Right lobe of liver (tissue), 6 donors: ENCODE measurements at places on chromosomes 3 and 15. TPM values are rescaled to one million over a fixed set of nuclear protein-coding genes. Genes with fewer than 3 reads are reported as not detected.

Gene SPESP1
- total RNA-seq, result 1.4 TPM

Gene ADGRG7
- total RNA-seq, result 6.0 TPM

Gene CLDN18
- total RNA-seq, result not detected

Gene STRIT1
- not detected for total RNA-seq

Gene TP63
- total RNA-seq, result 0.55 TPM

Gene SCG5
- 18.3 TPM for total RNA-seq

Gene SLC28A2
- total RNA-seq, result 0.04 TPM

Gene FANCI
- 2.9 TPM for total RNA-seq

Gene PGBD4
- 0.98 TPM for total RNA-seq

Gene C3orf33
- 1.3 TPM for total RNA-seq

DNA sequence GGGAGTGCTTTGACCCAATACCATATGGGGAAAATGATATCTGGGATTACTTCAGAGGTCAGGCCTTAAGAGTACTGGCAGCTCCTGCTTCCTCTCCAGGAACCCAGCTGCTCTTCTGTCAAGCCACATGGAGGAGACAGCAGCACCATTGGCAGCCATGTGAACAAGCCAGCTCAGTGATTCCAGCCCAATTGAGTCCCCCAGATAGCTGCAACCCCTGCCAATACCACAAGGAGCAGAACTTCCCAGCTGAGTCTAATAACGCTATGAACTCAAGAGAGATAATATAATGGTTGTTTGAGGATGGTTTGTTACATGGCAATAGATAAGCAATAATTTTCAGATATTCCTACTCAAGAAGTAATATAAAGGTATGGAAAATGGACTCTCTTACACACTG, 126.8 kb upstream of the CPNE4 start:
- DNase-seq, result no peak

DNA sequence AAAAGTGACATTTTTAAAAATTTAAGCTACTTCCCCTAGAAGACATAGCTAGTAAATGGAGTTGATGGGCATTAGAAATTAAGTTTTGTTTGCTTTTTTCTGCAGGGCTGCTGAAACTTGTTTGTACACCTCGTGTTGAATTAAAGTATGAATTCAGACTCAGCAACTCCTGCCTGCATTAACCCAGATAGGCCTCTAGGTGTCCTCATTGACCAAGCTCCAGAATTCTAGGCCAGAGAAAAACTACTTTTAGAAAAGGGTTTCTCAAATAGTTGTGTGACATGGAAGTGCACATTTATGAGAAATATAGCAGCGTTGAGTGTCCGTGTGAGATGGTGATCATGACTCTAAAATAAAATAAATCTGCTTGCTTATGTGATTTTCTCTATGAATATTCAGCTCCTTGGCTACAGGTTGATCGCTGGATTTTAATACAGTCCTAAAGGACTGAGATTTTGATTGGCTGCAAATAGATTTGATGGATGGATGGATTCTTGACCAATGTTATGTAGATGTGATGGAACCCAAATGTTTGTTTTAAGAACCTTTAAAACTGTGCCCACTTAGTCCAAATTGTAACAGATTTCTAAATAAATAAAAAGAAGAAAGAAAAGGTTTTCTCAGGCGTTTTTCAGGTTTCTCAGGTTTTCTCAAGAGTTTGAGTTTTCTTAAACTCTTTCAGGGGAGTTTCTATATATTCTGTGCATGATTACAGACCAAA, 39.4 kb upstream of the LMOD3 start:
- DNase-seq, result no peak

DNA sequence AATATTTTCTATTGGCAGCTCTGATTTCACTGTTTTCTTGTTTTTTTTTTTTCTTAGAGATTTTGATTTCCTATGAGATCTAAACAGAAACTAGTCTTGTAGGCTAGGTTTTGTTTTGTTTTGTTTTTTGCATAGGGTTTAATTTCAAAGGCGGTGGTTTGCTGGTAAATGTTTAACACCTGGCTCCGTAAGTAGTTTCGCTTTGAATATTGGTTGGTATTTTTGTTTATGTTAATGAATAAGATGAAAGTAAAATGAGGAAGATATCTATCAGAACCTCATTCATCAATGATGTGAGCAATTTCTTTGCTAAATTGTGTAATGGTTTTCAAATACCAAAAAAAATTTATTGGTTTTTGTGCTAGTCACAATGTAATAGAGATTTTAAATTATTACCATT, 39.7 kb upstream of the TM4SF1 start:
- no peak for DNase-seq

- DNase-seq, result no peak
These were observed 197.5 kb upstream of the NR2E3 start for GRCh38 chr15:71612869-71613268.

DNA sequence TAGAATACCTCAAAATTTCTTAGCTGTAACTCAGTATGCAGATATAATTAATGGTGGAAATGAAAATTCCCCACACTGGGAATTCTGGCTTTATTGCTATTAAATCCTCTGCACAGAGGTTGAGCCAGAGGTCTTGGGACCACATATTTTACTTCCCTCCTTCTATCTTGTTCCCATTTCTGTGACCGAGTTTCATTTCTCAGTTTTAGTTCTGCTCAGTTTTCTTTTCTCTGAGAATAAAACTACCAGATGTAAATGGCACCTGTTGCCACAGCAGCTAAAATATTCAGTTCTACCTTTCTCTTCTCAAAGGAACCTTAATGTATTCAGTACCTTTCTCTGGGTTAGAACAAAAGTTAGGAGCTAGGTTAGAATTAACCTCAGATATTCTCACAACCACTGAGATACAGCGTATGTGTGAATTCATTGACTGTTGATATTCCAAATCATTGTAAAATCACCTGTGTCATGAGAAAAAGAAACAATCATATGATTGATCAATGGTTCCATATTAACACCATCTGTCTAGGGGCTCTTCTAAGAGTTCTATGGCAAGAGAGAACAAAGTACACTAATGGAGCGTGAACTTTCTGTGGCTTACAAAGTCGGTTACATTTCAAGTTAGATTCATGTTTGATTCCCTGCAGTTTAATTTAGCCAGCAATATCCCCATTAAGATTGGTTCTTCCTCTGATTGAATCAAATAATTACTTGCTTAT, 374.1 kb downstream of the EFHB start:
- no peak for DNase-seq

GRCh38 chr3:76991165-76991564, 48.7 kb upstream of the ROBO2 start:
- DNase-seq, result no peak

GRCh38 chr3:184944241-184944640, 132.3 kb downstream of the VPS8 start:
- DNase-seq, result no peak

GRCh38 chr3:186511245-186511644, 32.9 kb downstream of the CRYGS start:
- no peak for DNase-seq

- no peak for DNase-seq
These were observed 2.9 kb downstream of the PIAS1 start for GRCh38 chr15:68057034-68057433.

- DNase-seq, result no peak
These were observed 34.3 kb downstream of the ASTE1 start for GRCh38 chr3:130992344-130992743.

- no peak for DNase-seq
These were observed 86.6 kb downstream of the CHRD start for GRCh38 chr3:184466413-184466960.

GRCh38 chr15:48940508-48940907, 23.2 kb downstream of the SHC4 start:
- no peak for DNase-seq

GRCh38 chr3:188497021-188497420, 343.1 kb downstream of the LPP start:
- no peak for DNase-seq

- no peak for DNase-seq
These were observed 38.4 kb downstream of the NDUFB4 start for GRCh38 chr3:120634539-120634938.

DNA sequence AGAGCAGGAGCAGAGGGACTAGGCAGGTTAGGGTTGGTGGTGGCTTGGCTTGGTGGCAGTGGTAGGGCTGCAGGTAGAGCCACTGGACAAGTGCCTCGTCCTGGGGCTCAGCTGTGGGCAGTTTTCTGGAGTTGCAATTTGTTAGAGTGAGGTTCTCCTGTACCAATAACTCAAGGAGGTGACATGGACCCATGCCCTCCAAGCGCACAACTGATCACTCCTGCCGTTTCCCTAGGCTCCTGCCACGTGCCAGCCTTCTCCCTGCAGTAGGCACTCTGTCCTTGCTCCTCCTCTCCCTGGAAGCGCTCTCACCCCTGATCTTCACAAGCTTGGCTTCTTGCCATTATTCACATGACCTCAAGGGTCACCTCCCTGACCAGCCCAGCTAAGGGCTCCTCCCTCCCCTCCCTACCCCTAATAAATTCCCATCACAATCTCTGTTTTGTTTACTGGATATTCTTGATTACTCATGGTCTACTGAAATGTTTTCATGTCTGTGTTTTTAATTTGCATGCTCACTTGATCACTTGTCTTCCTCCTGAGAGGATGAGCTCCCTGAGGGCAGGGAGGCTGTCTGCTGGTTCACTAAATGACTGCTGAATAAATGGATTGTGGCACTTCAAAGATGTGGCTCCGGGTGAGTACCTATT, 3.3 kb downstream of the WNT7A start:
- DNase-seq, result no peak

DNA sequence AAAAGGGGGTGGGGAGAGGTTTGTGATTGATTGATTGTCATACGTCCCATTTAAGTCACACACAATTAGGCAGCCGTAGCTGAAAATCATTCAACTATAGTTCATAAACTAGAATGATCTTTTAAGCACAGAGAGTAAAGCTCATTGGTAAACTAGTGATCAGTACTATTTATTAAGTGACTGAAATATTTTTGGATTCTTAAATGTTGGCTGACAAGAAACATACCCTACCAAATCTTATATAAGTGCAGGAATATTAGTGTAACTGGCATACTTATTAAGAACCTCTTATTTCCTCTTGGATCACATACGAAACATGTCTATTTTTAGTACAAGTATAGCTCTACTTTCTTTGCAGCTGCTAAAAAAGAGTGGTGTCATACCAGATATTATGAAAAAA, 8.4 kb upstream of the ABHD10 start:
- DNase-seq, result no peak

GRCh38 chr15:35921046-35921445, 375.1 kb upstream of the DPH6 start:
- DNase-seq, result no peak

- DNase-seq, result no peak
These were observed 120.8 kb downstream of the CLASP2 start for GRCh38 chr3:33597257-33597689.

- DNase-seq, result no peak
These were observed 178.0 kb downstream of the FMN1 start for GRCh38 chr15:33016405-33017024.

- peak; percentile 15 for DNase-seq
These were observed 30.1 kb upstream of the TFRC start for GRCh38 chr3:196111939-196112386.
